CD4-positive, alpha-beta memory T cell (primary cell): ENCODE measurements at places on chromosomes 2 and 18.

DNA sequence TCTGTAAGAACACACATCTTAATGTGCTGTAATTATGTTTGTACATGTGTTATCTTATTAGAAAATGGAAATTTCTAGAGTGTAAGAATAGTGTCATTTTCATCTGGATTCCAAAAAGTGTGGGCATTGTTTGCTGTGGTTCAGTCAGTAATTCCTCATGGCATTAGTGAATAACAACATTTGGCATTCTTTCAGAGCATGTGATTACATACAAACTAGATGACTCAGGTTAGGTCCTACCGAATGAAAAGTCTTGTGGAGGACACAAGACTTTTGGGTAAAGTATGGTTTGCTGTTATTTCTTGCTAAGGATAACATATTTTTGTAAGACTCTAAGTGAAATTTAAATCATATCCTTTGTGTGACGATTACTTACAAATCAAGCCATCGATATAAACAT is 593.1 kb upstream of the NRXN1 start:
- DNase-seq, result no peak

DNA sequence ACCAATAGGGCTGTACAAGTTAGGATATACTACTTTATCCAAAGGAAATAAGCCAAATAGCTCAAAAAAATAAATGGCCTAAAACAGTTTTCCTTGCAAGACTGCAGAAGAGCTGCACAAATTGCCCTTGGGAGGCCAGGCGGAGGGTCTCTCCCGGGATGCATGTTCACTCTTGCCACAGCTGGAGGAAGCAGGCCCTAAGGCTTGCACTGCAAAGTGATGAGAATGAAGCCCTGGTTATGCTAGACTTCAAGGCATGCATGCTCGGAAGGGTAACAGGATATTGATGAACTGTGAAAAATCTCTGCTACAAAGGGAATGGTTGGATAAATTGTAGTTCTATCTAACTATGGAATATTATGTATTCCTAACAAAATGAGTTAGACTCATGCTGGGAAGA is 27.5 kb upstream of the LDLRAD4 start:
- no peak for DNase-seq

GRCh38 chr2:133139847-133140533 is 428.3 kb downstream of the NCKAP5 start:
- no peak for DNase-seq

GRCh38 chr2:58204195-58204959 is 36.7 kb downstream of the FANCL start:
- no peak for DNase-seq

DNA sequence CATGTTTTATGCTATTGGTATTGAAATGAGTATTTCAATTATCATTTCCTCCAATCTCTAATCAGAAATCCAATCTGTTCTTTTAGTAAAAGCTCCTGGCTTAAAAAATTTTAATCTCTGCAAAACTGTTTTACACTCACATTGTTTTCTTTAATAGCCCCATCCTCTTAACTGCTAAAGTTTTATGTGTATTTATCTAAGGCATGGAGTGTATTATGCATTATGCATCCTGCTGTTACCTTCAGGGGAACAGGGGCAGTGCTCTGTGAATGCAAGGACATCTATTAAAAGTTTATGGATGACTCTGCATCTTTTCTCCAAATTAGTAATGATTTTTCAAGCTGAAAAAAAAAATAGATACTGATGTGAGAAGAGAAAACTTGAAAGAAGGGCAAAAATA is 1261.6 kb upstream of the NXPH2 start:
- DNase-seq, result no peak

- no peak for DNase-seq
These were observed 118.1 kb upstream of the ARL5A start for GRCh38 chr2:151946250-151946884.

- no peak for DNase-seq
These were observed 196.7 kb upstream of the SIX2 start for GRCh38 chr2:45205985-45206384.

- DNase-seq, result no peak
These were observed 3.9 kb downstream of the CRACDL start for GRCh38 chr2:98932164-98932563.

DNA sequence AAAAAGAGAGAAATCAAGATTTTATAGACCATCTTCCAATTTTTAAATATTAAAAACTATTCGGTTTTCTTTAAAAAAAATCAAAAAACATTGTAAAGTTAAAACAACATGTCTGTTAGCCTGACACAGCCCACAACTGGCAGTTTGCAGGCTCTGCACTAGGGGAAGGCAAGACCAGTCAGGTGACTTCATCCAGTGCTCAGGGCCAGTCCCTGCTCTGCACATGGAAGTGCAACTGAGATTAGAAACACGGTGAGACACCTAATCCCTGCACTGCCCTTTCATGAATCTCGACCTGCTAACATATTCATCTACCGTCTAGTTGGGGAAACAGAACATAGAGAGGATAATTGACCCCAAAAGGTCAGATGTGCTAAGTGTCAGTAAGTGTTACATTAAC is 135.2 kb downstream of the BARD1 start:
- no peak for DNase-seq

DNA sequence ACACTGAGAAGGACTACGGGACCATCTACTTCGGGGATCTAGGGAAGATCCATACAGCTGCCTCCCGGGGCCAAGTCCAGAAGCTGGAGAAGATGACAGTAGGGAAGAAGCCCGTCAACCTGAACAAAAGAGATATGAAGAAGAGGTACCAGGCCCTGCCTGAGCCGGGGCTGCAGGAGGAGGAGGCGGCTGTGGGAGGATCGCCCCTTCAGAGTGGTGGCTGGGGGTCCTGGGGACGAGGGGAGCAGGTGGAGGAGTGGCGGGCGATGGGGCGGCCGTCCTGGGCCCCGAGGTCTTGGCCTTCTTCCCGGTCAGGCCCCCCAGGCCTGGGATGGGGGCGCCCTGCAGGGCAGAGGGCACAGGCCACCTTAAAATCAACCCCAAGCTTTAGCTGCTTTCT is 524 bp downstream of the ANKRD30B start:
- DNase-seq, result no peak

GRCh38 chr2:110838657-110839384 is 106.4 kb downstream of the ACOXL start:
- no peak for DNase-seq

DNA sequence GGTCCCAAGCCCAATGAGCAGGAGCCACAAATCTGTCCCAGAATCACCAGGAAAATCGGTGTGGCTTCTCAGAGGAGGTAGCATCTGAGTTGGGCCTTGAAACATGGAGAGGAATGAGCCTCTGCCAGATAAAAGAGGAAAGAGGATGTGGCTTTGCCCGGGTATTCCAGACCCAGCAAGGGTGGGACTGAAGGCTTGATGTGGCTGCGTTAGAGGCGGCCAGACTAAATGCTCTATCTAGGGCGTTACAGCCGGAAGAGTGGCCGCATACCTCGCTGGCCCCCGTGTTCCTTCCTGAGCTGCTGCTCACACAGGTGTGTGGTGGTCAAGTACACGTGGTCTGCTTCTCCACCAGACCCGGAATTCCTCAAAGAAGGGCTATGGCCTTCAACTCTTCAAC is 33.9 kb upstream of the POMC start:
- no peak for DNase-seq

DNA sequence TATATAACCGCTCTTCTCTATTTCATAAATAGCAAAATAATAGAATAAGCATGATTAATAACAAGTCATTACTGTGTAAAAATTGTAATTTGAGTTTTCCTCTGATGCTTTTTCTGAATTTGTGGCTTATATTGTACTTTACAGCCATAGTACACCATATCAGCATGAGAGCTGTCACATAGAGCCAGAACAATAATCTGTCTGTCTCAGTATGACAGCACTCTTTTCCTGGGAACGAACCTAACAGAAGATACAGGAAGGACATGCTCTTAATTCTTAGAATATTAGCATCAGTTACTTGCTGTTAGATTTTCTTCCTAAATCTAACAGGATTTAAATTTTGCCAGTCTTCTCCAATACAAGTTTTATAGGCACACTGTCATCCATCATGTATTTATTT is 21.3 kb upstream of the NRXN1 start:
- no peak for DNase-seq

DNA sequence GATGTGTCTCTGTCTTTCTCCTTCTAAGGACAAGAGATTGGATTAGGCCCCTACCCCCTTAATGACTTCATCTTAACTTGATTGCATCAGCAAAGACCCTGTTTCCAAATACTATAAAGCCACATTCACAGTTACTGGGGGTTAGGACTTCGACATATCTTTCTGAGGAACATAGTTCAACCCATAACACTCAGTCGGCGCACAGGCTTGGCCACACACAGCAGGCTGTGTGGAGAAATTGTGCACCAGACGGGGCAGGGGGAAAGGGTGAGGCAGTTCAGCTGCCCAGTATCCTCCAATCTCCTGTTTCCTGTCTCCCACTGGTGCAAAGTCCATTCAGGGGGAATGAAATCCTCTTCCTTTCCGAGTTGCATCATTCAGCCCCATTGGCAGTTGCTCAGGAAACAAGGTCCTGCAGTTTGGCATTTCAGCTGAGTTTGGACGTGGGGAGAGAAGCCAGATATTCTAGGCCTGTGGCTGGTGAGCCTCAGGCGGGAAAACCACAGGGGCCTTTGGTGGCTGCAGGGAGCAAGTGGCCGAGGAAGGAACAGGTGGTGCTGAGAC is 9.4 kb upstream of the RAPGEF4 start:
- DNase-seq, result no peak

DNA sequence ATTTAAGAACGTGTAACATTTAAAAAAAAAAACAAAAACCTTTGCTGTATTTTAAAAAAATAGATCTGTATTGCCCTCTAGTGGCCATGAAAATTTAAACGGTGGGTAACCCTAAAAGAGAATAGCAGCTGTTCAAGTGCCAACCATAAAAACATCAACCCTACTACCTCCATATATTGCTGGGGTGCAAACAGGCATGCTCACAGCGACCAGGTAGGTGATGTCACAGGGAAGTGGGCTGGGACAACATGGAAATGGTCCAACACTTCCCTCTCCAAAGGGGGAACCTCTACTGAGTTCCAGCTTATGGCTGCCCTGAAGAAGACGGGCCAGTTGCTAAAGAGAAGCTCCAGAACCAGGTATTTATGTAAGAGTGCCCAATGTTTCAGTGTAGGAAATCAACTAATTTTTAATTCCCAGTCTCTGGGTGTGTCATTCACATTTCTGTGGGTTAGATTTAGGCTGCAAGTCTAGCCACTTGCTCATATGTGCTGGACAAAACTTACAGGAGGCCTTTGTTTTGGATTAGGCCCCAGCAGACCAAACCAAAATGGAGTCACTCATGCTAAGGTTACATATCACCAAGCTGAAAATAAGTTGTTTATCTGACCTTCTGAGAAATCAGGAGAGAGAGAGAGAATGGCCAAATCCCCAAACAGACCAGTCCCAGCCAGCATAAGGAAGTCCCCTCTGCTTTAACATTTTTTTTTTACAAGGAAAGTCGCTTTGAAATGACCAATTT is 54.5 kb downstream of the SKA1 start:
- peak; percentile 3 for DNase-seq

- no peak for DNase-seq
These were observed 71.1 kb downstream of the LDLRAD4 start for GRCh38 chr18:13289481-13290205.

DNA sequence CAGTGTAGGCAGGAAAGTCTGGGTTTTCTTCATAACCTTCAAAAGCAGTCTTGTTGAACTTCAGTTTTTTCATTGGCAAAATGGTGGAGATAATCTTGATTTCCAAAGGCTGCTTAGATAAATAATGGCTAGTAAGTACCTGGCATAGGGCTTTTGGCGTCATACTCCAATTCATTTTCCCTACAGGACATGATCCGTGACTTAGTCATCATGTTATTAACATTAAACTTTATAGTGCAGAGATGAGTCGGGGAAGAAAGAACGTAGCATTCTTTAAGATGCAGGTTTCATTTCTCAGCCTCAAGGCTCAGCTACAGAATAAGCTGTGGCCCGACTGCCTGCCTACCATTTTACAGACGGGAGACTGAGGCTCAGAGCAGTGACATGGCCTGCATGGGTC is 64.0 kb downstream of the RALBP1 start:
- DNase-seq, result no peak

GRCh38 chr2:75333646-75334045 is 134.3 kb upstream of the TACR1 start:
- no peak for DNase-seq

DNA sequence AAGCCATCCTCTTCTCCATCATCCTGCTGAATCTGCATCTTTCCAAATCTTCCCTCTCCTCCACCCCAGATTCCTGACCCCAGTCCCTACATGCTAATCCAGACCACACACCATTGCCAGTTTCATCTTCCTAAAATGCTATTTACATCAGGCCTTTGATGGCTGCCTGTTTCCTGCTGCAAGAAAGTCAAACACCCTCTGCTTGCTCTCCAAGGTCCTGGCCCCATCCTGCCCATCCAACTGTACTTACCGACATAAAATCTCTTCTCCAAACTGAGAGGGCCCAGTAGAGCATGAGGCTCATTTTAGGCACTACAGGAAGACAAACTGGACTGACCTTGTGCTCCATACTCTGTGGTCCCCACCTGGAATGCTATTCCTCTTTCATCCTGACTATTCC is 19.0 kb downstream of the ALK start:
- no peak for DNase-seq

DNA sequence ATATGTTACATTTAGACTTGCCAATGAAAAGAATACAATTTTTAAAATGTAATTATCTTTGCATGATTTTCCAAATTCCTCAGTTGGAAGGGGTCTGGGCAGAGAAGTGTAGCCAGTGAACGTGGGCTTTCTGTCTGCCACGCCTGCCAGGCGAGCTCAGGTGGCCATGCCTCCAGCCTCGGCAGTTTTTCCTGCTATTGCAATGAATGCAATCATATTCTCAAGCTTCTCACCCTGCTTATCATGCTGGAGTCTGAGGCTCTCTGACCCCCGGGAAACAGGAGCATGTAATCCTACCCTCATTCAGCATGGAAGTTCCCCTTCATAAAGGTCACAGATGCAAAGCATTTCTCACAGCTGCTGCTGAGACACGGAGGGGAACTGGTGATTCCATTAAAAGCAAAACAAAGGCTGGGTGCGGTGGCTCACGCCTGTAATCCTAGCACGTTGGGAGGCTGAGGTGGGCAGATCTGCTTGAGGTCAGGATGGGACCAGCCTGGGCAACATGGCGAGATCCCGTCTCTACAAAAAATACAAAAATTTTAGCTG is 154.8 kb downstream of the MBP start:
- DNase-seq, result no peak

- no peak for DNase-seq
These were observed 208.2 kb downstream of the SPP2 start for GRCh38 chr2:234258562-234259141.

GRCh38 chr2:155203178-155203577 is 504.7 kb downstream of the KCNJ3 start:
- no peak for DNase-seq

- no peak for DNase-seq
These were observed 65.3 kb downstream of the MIB1 start for GRCh38 chr18:21805771-21806366.

- no peak for DNase-seq
These were observed 6.3 kb downstream of the FZD5 start for GRCh38 chr2:207763303-207763917.
